ENCODE measurements at places on chromosomes 5 and 9.

DNA sequence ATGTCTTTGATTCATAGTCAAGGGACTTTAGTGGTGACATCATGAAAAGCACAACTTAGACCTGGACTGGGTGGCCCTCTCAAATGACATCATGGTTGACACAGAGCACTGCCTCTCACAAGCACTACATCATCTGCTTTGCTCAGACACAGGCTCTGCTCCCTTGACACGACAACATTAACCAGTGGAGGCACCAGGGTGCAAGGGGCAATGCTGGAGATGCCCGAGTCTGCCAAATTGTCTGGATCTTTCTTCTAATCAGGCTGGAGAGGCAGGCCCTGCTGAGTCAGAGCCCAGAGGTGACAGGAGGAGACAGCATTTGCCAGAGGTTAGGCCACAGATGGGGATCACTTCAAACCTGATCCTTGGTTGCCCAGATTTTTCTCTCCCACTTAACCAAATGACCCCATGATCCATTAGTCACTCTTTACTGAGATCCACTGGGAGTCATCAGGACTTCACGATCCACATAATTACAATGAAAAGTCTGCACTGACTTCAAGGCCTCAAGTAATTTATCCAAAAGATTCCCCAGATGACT, 174.4 kb downstream of the SLIT3 start:
- DNase-seq: no peak

DNA sequence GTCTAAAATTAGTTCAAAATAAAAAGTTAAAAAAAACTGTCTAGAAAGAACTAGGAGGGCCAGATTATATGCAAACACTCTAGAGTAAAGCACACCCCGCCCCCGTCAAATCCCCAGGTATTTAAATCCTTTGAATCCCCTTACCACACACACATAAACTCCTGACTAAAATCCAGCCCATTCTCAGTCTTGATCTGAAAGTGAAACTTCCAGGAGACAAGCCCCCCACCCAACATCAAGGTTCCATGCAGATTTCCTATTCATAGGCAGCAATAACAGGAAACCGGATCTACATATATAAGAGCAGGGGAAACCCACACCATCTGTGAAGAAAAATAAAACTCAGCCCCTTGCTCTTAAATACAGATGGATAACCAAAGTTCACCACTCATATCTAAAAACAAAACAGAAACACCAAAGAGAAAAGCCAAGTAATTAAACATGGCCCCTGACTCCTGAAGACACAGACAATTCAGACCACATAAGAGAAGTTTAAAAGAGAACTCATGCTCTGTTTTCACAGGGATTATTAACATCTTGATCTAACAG, 42.3 kb downstream of the MARCHF3 start:
- no peak for DNase-seq

GRCh38 chr9:82675605-82676004, 387.3 kb downstream of the RASEF start:
- DNase-seq: no peak

DNA sequence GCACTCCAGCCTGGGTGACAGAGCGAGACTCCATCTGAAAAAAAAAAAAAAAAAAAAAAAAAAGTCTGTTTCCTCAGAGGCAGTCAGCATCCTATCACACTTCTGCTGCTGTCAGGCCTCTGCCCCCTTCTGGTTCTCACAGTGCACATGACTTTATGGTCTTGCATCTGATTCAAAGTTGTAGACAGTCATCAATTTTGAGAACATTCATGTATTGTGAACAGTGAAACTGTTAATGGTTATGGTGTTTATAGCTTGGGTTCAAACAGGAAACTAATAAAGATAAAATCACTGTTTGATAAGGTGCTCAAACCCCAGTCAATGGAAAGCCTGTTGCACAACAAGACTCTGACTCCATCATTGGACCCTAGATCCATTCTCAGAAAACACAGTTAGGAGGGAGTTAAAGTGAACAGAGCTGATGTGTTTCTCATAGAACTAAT, 61.4 kb downstream of the FOXD1 start:
- peak; percentile 24 for DNase-seq

DNA sequence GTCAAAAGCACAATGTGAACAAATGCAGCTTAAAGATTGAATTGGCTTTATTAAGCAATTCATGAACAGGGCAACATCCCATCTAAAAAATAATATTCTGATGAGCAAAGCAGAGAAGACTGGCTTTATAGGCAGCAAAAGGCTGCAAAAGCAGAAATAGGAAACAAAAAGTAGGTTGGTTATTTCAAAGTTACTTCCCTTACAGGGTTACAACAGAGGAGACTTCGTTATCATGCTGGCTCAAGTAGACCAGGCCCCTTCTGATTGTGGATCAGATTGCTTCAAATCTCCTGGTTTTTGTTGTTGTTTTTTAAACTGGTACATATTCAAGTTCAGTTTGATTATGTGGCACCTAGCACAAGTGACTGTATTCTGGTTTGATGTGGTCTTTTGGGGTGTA, 73.1 kb downstream of the MAN2A1 start:
- DNase-seq: no peak

Measured in SW 1271 (cell line).